Retinal pigment epithelial cell (primary cell): ENCODE measurements at places on chromosomes 1 and 21.
A peak's percentile ranks its signal among the peaks of the same experiment; 100 is the strongest.

DNA sequence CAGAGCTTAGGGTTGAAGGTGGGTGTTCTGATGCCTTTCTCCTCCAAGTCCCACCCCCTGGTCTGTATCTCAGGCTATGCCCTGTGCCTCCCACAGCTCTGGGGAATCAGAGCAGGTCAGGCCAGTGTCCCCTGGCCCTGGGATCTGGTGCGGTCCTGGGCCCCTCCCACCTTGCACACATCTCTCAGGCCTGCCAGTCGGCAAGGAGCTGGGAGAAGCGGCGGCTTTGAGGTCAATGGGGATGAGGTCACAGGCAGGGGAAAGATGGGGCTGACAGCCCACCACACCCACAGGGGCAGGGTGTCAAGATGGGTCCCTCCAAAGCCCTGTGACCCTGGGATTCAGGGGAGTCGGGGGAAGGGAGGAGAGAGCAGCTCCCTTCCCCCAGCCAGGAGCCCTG, 65.4 kb upstream of the CASZ1 start:
- DNase-seq, result no peak

DNA sequence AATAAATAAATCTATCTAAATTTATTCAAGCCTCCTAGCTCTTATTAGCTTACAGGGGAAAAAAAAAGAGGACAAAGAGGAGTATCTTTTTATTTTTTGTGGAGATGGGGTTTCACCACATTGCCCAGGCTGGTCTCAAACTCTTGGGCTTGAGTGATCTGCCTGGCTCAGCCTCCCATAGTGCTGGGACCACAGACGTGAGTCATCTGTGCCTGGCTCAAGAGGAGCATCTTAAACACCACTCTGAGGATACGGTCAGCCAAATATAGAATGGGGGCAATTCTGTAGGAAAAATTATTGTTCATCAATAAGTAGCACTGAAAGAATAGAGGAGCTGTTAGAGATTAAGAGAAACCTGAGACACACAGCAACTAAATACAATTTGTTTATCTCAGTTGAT, 24.1 kb downstream of the SLC45A3 start:
- no peak for DNase-seq

DNA sequence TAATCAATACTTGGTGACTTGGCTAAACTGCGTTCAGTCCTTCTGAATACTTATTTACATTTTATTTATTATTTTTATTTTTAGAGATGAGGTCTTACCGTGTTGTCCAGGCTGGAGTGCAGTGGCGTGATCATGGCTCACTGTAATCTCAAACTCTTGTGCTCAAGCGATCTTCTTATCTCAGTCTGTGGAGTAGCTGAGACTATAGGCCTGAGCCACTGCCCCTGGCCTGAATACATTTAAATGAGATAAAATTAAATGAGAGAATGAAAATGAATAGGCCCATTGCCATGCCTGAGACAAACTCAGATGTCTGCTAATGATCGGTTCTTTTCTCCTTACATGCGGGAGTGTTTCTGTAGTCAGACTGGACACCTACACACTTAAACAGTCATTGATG, 86.0 kb downstream of the GALNT2 start:
- DNase-seq, result no peak

- DNase-seq, result peak; percentile 10
Measured at GRCh38 chr1:67171978-67172377, 5.7 kb downstream of the IL23R start.

DNA sequence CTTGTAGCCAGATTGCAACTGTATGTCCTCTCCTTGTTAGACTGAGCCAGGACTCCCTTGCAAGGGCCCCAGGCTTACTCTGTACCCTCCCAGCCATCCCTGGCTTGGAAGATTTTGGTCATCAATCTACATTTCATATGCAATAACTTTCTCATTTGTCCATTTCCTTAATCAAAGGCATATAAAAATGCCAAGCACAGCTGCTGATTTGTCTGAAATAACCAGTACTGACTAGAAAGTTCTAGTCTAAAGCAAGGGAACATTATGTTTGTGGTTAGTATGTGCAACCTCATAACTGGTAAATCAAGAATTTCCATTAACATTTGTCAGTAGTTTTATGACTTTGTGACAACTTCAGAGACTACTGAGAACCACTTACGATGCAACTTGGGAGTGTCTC, 370.2 kb downstream of the ST6GALNAC3 start:
- no peak for DNase-seq
